SK-N-MC (cell line): ENCODE measurements at places on chromosomes 2 and 18.

DNA sequence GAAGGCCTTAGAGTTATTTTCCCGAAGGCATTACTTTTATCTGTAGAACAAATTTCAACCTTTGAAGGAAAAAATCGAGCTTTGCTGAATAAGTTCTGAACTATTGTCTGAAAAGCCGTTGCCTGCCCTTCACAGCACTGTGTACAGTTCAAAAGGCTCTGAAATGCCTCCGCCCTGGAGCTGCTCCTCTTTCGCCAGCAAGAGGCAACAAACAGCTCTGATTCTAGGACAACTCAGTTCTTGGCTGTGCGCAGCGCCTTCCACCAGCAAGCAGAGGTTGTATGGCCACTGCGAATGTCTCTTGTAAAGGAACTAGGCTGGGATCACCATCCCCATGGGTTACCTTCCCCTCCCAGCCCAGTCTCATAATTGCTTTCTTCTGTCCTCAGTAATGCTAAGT lies 308.5 kb downstream of the GBX2 start:
- DNase-seq: no peak

GRCh38 chr2:229719926-229720647 lies 5.7 kb upstream of the DNER start:
- no peak for DNase-seq

DNA sequence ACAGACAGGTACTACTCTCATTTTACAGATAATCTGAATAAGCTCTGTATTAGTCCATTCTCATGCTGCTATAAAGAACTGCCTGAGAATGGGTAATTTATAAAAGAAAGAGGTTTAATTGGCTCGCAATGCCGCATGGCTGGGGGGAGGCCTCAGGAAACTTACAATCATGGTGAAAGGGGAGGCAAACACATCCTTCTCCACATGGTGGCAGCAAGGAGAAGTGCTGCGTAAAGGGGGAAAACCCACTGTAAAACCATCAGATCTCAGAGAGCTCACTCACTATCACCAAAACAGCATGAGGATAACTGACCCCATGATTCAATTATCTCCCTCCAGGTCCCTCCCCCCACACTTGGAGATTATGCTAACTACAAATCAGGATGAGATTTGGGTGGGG lies 254.4 kb downstream of the KCNE4 start:
- DNase-seq: no peak

DNA sequence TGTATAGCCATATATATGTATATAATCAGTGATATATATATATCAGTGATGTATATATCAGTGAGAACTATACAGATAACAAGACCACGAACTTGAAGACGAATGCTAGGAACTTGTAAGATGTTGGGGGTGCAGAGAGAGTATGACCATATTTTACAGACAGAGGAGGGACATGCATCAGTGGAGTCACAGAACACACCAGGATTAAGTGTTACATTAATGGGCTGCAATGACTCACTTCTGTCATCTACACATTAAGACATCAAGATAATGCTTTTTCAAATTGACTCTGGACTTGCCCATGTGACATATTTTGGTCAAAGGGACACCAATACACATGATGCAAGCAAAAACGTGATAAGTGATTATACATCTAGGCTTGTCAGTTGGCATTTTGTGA lies 501.0 kb downstream of the LRRTM4 start:
- no peak for DNase-seq

- DNase-seq: no peak
Measured at GRCh38 chr2:186639939-186640338, 50.1 kb downstream of the ITGAV start.

GRCh38 chr2:28681158-28681571 lies 70.5 kb upstream of the PPP1CB start:
- no peak for DNase-seq

DNA sequence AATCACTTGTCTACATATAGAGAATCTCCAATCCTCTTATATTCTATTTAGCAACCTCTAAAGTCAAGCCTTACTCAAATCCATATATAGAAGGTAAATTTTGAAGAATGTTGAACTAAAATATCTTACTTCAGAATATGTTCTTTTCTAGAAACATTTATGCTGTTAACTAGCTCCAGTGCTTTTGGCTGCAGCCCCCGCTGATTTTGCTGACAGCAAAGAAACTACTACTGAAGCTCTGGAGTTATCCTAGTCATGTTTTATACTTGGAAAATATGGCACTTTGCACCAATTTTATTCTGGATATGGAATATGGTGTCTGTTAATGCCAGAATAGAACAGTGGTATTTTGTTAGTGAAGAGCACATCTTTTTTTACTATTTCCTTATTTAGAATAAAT lies 212.4 kb upstream of the FSIP2 start:
- DNase-seq: no peak

DNA sequence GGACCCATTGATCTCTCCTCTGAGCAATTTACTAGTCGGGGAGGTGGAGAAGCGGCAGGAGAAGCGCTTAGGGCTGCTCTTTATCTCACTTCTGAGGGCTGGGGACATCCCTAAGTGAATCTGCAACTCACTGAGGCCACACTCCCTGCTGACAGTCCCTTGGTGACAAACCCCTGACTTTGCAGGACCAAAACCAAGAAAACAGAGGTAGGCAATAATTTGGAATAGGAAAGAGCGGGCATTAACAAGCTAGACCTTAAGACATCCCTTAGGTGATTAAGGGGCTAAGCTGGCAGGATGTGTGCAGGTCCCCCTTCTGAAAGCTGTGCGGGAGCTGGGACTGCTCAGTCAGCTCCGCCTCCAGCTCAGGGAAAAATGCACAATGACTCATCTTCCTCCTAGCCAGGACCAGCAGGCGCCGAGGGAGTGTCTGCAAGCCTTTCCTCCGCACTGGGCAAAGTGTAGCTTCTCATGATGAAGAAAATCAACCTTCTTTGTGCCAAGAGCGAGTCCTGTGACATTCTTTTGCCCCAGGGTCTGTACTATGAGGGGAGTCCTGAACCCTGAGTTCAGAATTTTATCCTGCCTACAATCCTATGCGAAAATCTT lies 63.3 kb downstream of the BOD1L2 start:
- no peak for DNase-seq

DNA sequence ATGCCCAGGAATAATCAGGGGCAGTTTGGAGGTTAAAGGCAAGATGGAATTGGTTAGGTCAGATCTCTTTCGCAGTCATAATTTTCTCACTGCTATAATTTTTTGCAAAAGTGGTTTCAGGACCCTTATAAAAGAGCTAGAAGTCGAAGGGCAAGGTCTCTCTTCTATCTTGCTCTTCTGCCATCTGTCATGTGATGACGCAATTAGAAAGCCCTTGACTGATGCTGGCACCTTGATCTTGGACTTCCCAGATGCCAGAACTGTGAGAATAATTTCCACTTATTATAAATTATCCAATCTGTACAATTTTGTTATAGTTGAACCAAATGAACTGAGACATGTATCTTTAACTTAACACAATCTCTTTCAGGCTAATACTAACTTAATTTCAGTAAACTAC lies 6.3 kb upstream of the RALBP1 start:
- DNase-seq: no peak

DNA sequence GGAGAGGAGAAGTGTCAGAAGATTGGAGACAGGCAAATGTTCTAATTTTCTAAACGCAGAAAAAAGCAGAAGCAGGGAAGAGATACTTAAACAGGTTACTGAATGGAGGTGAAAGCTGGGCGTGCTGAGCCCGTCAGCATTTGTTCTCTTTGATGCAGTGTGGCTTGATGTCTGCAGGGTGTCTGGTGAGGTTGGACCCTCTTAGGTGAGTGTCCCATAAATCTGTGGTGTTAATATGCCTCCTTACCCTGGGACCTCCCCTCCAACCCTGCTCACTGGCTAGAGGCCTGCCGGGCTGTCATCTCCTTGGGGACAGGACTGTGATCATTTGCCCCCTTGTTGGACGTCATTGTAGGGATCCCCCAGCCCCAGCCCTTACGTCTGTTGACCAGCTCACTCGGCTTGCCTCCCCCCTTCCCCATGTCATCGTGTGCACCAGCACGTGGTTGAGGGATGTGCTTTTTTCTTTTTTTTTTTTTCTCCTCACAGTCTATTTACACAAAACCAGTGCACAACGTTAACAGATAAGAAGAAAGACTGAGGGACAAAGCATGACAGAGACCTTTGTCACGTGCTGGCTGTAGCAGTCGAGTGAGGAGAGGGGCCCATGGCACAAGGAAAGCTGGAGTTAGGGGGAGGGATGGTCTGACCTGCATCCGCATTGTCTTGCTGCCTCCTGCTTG lies 56.4 kb downstream of the NCK2 start:
- DNase-seq: no peak

GRCh38 chr2:178397002-178397605 lies 53.9 kb downstream of the PRKRA start:
- DNase-seq: no peak

DNA sequence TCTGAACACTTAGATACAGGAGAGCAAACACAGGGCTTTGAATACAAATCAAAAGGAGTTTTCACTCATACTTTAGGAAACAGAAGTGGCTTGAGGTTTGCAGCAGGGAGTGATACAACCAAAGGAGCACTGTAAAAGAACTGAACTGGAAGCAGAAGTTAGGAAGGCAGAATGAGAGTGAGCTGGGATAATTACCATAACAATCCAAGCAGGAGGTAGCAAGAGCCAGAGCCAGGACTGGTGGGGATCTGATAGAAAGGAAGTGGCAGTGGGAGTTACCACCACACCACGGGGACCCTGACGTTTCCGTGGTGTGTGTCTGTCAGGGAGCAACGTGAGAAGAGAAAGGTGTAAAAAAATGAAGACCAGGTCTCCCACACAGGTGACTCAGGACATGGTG lies 81.3 kb upstream of the EPB41L3 start:
- no peak for DNase-seq

- DNase-seq: no peak
Measured at GRCh38 chr2:506451-506850, 170.8 kb downstream of the TMEM18 start.

- no peak for DNase-seq
Measured at GRCh38 chr2:19847486-19847885, 54.3 kb downstream of the TTC32 start.

GRCh38 chr2:241381872-241382271 lies 25.8 kb downstream of the FARP2 start:
- DNase-seq: no peak

DNA sequence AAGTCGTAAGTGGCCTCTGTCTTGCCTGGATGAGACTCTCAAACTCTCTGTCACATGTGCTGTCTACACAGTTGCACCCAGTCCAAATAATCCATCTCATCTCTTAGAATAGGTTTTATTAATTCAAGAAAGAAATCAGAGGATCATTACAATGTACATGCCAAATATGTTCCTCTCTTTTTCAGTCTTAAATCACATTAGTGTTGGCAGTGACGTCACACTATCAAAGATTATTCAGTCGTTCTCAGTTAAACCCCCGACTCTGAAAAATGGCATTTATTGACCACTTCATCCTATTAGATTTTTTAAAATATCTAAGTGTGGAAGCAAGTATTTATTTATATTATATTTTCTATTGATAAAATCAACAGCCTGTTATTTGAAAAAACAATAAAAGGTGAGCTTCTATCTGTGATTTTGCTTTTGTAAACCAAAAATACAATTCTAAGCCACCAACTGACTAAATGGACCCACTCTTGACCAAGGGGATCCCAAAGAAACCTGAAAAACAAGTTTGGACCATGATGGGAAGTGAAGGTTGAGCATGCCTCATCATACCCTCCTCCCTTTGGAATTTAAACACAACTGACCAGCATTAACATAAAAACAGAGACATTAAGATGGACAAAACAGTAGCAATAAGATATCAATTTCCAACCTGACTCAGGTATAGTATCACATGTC lies 1894.4 kb upstream of the LRRTM1 start:
- no peak for DNase-seq

GRCh38 chr18:55138401-55138800 lies 179.1 kb upstream of the CCDC68 start:
- DNase-seq: no peak

GRCh38 chr2:26880910-26881435 lies 33.0 kb downstream of the DPYSL5 start:
- no peak for DNase-seq

DNA sequence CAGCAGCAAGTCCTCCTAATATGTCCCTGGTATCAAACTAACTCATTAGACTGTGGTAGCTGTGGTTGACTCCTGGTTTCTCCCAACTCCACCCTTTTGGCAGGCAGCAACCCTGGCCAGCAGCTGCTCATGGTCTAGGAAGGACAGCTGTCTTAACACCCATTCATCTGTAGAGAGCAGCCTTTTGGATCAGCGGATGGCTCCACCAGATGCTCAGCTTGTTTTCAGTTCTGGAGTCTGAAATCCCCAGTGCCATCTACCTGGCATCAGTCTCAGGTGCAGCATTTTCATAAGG lies 100.5 kb downstream of the SPOPL start:
- no peak for DNase-seq

DNA sequence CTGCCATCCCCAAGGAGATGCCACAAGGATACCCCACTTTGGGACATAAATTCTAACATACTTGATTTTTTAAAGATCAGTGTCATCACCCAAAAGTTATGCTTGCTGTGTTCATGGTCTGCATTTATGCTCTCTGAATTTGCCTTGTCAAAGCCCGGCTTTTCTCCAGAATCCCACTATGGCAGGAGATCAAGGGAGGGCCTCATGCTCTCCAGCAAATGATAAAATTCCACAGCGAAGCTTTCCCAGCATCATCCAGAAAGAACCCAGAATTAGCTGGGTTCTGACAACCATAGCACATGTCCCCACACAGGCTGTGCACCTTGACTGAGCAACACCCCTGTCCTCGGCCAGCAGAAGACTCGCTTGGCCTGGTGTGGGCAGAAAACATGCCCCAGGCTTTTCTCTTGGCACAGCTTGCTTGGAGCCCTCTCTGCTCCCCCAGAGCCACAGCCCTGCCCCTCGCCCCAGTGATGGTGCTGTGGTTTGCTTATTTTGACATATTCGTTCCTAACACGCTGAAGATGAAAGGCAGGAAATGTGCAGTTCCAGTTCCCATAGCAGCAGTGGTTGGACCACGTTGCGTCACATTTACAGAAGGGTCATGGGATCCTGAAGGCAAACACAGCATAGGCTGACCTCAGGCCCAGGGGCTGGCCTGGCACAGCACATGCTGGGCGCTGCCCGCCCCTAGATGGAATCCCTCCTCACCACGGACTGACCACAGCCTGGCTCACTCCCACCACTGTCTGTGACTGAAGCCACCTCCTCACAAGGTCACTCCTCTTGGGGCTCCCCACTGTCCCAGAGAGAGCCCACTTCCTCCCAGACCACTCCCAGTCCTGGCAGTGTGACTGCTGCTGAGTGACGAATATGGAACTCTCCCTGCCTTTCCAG lies 14.1 kb upstream of the CHRNA1 start:
- no peak for DNase-seq

GRCh38 chr2:231373184-231373583 lies 22.3 kb upstream of the B3GNT7 start:
- no peak for DNase-seq

- DNase-seq: no peak
Measured at GRCh38 chr18:2719040-2719439, 63.5 kb downstream of the SMCHD1 start.

- DNase-seq: no peak
Measured at GRCh38 chr2:27829791-27830190, 58.3 kb downstream of the MRPL33 start.

GRCh38 chr2:216849987-216850386 lies 9.9 kb downstream of the TNP1 start:
- no peak for DNase-seq
